ENCODE measurements at places on chromosomes 6 and 20. TPM values are rescaled to one million over a fixed set of nuclear protein-coding genes. Genes with fewer than 3 reads are reported as not detected.

The TRIM15 gene
- total RNA-seq, result not detected

The SLC35F1 gene
- not detected for total RNA-seq

The POU5F1 gene
- total RNA-seq, result not detected

The TMEM14B gene
- total RNA-seq, result 98.1 TPM

The ZC2HC1B gene
- not detected for total RNA-seq

The ZSCAN16 gene
- total RNA-seq, result 2.9 TPM

The LAMA2 gene
- 103 TPM for total RNA-seq

The ARMH2 gene
- total RNA-seq, result not detected

The FAM184A gene
- total RNA-seq, result 0.74 TPM

The TNFAIP3 gene
- 7.0 TPM for total RNA-seq

The NOTCH4 gene
- total RNA-seq, result 1.1 TPM

The PLCB4 gene
- 0.25 TPM for total RNA-seq

The HLA-DMA gene
- total RNA-seq, result 1.6 TPM

The SYCP2 gene
- total RNA-seq, result 0.74 TPM

The SLC17A9 gene
- total RNA-seq, result 0.41 TPM

The CEP43 gene
- 27.8 TPM for total RNA-seq

The DBNDD2 gene
- total RNA-seq, result 4.6 TPM

The FAM217A gene
- total RNA-seq, result not detected

The FAM209B gene
- not detected for total RNA-seq

The PTCRA gene
- total RNA-seq, result not detected

The LY6G6C gene
- not detected for total RNA-seq

The PTCHD4 gene
- total RNA-seq, result 9.8 TPM

The ABHD16B gene
- total RNA-seq, result not detected

The WFDC10B gene
- not detected for total RNA-seq

The ANKRD66 gene
- not detected for total RNA-seq

The GOPC gene
- total RNA-seq, result 37.3 TPM

The SPINT4 gene
- total RNA-seq, result not detected

The PNPLA1 gene
- total RNA-seq, result not detected

The PDE7B gene
- 23.9 TPM for total RNA-seq

The GNAS-AS1 gene
- total RNA-seq, result 0.81 TPM

The TMEM74B gene
- not detected for total RNA-seq

The PTPRK gene
- total RNA-seq, result 27.1 TPM

The SLC22A3 gene
- total RNA-seq, result 1.5 TPM

The IRF4 gene
- not detected for total RNA-seq

The TFAP2C gene
- total RNA-seq, result 0.08 TPM

The ID1 gene
- 62.3 TPM for total RNA-seq

The TRIM40 gene
- not detected for total RNA-seq

The USP49 gene
- 2.7 TPM for total RNA-seq

The RIPPLY2 gene
- not detected for total RNA-seq

The COL11A2 gene
- total RNA-seq, result 0.74 TPM

The MCHR2 gene
- total RNA-seq, result not detected

The DEFB118 gene
- not detected for total RNA-seq

The RGL2 gene
- total RNA-seq, result 27.9 TPM

The HLA-DQA1 gene
- not detected for total RNA-seq

The OR2H2 gene
- total RNA-seq, result not detected

The PRRT1 gene
- total RNA-seq, result 0.41 TPM

The PARD6B gene
- 1.4 TPM for total RNA-seq

The HLA-DRA gene
- total RNA-seq, result 0.45 TPM

The IMPG1 gene
- not detected for total RNA-seq

The TCP11 gene
- not detected for total RNA-seq

The GPX5 gene
- total RNA-seq, result not detected

Data from fibroblast of the aortic adventitia (primary cell).